Retinal pigment epithelial cell (primary cell): ENCODE measurements at places on chromosomes 3 and 15.

DNA sequence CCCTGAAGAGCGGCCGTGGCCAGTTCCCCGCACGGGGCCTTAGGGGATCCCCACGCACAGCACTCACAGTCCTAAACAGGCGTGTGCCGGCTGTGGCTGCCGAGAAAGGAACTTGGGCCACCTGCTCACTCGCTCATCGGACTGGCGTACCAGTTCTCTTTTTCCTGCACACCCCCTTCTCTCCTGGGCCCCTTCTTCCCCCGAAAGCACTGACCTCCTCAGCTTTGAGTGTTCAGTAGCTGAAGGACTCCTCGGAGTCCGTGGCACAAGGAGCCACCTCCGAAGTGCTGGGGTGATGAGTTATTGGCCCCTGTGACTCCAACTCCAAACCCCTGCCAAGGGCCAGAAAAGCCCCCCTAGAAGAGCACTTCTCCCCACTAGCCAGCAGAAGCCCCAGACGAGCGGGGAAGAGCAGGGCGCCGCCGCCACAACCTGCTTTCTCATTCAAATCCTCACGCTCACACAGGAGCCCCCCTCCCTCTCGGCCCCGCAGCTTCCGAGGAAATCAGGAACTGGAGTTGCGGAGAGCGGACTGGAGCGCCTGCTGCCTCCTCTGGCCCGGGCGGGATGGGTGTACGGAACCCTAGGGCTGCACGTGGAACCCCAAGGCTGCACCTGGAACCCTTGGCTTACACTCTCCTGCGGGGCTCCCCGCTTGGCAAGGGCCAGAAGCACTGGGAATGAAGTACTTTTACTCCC, at the start of gene PLCH1:
TSS of gene PLCH1 (minus strand) at position 446 of the 699 bp plus-strand sequence. CDS start 40,847 bp downstream, outside the sequence.
- DNase-seq = peak; percentile 45

DNA sequence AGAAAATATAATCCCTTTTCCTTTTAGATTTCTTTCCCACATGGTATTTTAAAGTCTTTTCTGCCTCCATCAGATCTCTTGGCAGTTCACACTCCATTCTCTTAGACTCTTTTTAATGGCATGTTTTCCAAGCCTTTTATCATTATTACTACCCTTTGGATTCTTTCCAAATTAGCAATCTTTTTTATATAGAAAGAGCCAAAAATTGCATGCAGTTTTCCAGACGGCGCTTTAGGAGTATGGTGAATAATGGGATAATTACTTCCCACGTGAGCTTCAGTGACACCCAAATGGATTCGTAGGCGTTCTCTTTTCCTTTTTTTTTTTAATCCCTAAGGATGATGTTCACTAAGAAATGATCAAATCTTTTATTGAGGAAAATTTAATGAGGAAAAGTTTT, 354.8 kb upstream of the DNAJC19 start:
- no peak for DNase-seq

GRCh38 chr3:165827883-165828282, 9.3 kb downstream of the BCHE start:
- DNase-seq = no peak

GRCh38 chr15:29348336-29348914, 78.8 kb upstream of the NSMCE3 start:
- DNase-seq = no peak

DNA sequence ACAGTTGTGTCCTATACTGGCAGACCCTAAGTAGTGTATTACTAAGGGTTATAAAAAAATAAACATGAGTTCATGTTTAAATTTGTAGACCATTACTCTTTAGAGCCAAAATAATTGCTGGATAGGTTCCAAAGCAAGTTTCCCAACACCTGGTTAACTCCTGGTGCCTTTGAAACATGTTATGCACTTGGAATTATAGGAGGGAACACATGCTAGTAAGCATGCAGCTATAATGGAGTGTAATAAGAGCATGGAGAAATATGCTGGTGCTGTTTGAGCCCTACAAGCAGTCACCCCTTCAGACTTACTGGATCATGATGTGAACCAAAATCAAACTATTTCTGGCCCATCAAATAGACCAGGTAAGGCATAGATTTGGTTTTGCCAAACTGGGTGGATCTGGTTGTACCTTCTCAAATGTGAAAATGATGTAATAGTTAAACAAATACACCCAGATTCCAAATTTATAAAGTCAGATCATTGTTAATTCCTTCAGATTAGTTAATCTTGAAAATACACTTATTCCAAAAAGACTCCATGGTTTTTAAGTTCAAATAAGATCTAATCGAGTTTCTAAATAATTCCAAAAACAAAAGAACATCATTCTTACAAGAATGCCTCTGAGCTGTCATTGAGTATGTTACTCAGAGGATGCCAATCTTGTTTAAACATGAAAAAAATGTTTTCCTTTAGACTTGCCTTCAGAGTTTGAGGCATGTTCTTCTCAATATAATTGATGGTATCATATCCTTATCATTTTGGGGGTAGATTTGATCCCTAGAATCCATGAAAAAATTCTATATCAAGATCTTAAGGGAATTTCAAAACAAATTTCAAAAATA, 69.3 kb downstream of the LRRC28 start:
- no peak for DNase-seq

DNA sequence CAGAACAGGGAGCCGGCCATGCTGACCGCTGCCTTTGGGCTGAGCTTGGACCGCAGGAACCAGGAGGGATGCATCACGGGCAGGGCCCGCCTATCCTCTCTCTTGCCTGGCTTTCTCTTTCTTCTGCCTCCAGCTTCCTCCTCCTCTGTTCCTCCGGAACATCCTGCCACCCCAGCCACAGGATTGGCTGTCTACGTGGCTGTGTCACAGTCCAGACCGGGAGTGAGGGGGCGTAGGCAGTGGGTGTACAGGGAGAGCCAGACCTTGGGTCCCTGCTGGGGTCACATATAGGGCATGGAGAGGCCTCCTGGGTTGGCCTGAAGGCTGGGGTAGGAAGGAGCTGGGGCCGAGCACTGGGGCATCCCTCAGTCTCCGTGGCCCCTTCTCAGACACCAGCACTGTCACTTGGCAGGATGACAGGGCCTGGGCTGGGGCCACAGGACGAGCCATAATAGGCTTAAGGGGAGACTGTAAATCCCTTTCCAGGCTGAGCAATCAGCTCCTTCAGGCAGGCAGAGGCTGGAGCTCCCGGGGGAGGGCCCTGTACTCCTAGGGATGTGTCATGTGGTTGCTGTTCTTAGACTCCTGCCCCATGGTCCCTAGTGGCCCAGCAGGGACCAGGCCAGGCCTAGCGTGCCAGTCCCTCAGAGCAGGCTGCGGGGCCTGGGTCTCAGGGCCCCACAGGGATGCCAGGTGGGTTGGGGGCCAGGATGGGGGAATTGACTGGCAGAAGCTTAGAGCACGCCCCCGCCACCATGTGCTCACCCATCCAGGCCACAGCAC, 25.4 kb downstream of the LINGO1 start:
- peak; percentile 75 for DNase-seq

DNA sequence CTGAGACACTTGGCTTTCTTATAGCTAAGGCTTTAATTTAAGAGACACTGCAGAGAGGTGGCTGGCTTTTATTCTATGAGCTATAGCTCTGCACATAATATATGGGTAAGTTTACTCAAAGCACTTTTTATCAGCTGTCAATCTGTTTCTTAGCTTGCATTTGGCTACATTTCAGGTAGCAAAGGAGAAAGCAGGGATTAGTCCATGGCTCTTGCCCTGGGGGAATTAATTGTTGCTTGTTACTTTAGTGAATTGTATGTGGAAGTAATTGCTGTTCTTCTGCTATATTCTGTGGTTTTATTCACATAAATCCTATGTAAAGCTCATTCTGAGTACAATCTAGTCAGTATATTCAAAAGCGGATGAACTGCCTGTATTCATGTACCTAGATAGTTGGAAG, 14.4 kb upstream of the CCDC39 start:
- DNase-seq = peak; percentile 2

- DNase-seq = no peak
Measured at GRCh38 chr3:102511639-102512038, 76.8 kb downstream of the ZPLD1 start.

DNA sequence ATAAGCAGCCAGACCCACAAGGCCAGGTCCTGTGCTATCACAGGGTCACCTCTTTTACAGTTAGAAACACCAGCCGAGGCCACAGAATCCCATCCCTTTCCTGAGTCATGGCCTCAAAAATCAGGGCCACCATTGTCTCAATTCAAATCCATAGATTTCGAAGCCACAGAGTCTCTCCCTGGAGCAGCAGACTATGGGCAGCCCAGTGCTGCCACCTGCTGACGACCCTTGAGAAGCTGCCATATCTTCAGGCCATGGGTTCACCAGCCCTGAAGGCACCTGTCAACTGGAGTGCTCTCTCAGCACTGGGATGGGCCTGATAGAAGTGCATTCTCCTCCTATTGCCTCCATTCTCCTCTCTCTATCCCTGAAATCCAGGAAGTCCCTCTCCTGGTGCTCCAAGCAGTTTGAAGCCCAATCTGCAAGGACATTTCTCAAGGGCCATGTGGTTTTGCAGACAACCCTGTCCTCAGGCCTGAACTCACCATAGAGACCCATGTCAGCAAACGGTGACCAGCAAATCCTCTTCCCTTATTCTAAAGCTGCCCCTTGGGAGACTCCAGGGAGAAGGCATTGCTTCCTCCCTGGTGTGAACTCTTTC, 39.6 kb downstream of the TGM4 start:
- DNase-seq = peak; percentile 24

DNA sequence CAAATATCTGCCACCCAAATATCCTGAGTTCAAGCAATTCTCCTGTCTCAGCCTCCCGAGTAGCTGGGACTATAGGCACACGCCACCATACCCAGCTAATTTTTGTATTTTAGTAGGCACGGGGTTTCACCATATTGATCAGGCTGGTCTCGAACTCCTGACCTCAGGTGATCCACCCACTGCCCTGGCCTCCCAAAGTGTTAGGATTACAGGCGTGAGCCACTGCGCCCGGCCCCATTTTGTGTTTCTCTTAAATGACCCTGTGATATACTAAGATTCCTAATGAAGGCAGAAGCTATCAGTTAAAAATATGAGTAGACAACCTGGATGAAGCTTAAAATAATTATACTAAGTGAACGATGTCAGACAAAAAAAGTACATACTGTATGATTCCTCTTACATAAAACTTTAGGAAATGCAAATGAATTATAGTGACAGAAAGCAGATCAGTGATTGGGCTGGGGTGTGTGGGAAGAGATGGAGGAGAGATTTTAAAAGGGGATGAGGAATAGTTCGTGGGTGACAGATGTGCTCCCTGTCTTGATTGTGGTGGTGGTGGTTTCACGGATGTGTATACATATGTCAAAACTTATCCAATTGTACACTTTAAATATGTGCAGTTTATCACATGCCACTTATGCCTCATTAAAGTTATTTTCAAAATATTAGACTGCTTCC, 3.8 kb upstream of the KLHL40 start:
- no peak for DNase-seq

GRCh38 chr3:184807549-184807948, 4.4 kb upstream of the VPS8 start:
- DNase-seq = no peak

- DNase-seq = no peak
Measured at GRCh38 chr3:151009981-151010380, 37.5 kb upstream of the CLRN1 start.

DNA sequence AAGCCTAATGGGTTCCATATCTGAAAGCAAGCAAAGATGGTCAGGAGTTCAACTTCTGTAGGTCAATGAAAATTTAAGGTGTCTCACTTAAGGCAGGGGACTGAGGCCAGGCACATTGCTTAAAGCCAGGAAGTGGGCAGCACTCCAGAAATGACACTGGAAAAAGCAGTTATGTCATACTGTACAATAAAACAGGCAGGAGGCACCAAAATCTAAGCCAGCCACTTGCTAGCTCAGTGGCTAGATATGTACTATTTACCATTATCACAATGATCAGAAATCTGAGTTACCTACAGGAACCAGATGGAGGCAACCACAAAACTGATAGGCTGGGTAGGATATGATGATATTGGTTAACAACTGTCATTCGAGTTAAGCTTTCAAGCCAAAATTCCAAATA, 57.3 kb downstream of the FRMD5 start:
- DNase-seq = no peak

GRCh38 chr15:75776065-75776423, 63.4 kb upstream of the CSPG4 start:
- DNase-seq = no peak

GRCh38 chr3:963755-964154, 129.1 kb upstream of the CNTN6 start:
- DNase-seq = no peak

GRCh38 chr3:104787306-104787705, 579.4 kb upstream of the ALCAM start:
- DNase-seq = no peak

DNA sequence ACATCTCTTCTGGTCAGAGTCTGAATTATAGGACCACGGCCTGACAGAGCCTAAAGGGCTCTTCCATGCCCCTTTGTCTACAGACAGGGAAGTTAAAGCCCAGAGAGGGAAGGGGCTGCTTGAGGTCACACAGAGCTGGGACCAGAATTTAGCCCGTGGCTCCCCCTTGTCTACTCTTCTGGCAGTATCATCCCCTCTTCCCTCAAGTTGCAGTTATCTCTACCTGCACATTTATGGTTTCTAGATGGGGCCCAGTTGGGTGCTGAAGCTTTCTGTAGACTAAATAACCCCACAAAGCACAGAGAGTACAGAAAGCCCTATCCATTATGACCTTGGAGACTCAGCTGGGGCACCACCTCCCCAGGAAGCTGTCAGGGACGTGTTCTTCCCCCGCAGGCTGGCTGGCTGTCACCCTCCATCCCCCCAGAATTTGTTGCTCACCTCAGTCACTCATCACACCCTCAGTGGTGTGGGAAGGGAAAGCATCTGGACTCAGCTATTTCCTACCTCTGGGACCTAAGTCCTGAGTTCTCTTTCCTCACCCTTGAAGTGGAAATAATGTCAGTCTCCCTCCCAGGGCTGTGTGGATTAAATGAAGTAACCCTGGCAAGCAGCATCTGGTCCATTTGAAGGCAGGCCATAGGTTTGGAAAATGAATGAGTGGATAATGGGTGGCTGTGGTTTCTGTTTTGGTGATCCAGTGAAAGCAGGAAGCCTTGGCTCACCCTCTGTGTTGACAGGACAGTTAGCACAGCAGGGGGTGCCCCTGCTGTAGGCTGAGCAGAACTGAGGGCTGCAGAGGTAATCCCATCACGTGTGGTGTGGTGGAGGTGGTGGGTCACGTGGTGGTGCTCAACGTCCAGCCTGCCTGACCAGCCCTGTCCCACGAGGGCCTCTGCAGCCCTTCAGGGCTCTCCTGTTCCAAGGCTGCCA, 16.3 kb downstream of the ACOX2 start:
- DNase-seq = no peak

DNA sequence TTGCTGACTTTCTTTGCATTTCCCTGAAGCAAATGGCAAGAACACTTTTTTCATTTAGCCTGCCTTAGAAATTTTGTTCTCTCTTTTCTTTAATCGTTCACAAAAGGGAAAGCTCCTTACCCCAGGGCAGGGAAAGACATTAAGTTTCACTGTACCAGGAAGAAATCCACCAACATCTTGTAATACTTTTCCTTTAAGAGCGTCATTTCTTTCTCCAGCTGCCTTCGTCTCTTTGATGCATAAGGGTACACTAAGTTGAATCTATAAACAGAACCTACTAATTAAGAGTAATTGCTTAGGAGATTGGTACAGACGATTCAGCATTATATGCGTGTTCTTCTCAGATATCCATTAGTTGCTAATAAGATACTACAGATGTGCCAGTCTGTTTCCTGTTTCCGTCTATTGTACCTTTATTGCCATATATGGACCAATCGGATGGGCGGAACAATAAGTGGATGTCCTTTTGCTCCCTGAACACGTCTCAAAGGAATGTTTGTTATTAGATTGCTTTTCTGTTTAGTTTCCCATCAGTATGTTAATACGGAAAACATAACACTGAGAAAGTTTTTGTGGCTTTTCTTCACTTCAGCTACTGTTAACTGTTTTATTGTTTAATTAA, 276.7 kb upstream of the RARB start:
- no peak for DNase-seq

GRCh38 chr3:39222462-39222861, 30.1 kb upstream of the XIRP1 start:
- DNase-seq = no peak

- DNase-seq = no peak
Measured at GRCh38 chr3:81764002-81764401, 2.6 kb upstream of the GBE1 start.
